ENCODE measurements at places on chromosomes 1 and 21.

DNA sequence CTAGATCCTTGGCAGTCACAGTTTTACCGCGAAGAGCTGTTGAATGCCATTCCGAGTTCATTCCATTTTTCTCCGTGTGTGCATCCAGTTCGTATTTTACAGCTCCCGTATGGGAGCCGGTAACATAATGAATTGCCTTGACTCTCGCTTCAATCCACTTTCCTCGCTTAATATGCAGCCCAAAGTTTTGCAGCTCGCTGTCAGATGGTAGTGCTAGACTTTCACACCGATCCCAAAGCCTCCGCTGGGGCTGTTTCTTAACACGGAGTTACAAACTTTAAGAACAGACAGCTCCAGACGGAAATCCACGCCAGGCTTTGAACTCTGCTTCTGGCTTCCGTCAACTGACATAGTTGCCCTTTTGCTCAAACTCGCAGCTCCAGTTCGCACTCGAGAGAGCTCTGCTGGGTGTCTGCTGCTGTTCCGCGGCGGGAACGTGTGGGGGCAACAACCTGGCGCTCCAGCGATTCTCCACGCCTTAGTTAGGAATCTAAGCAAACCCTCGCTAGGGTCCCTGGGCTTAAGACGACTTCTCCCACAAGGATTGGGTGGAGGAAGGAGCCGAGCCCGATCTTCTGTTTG lies 3.5 kb upstream of the ARID1A start:
- DNase-seq, result peak; percentile 85

DNA sequence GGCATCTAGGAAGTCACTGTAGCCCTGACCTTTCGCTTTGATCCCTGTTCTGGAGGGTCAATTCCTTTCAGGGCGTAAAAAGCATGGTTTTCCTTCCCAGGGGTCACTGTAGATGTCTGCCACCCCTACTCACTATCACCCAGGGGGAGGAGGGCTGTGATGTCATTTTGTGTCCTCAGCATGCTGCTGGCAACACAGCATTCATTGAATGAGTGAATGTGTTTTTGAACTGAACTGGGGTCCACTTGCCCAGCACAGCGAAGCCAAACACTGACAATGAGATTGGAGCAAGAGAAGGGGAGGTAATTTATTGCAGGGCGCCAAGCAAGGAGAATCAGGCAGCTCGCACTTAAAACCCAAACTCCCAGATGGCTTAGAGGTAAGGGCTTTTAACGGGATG lies 78.2 kb upstream of the PGBD5 start:
- no peak for DNase-seq

GRCh38 chr1:226874579-226875425 lies 4.4 kb downstream of the PSEN2 start:
- DNase-seq, result no peak

DNA sequence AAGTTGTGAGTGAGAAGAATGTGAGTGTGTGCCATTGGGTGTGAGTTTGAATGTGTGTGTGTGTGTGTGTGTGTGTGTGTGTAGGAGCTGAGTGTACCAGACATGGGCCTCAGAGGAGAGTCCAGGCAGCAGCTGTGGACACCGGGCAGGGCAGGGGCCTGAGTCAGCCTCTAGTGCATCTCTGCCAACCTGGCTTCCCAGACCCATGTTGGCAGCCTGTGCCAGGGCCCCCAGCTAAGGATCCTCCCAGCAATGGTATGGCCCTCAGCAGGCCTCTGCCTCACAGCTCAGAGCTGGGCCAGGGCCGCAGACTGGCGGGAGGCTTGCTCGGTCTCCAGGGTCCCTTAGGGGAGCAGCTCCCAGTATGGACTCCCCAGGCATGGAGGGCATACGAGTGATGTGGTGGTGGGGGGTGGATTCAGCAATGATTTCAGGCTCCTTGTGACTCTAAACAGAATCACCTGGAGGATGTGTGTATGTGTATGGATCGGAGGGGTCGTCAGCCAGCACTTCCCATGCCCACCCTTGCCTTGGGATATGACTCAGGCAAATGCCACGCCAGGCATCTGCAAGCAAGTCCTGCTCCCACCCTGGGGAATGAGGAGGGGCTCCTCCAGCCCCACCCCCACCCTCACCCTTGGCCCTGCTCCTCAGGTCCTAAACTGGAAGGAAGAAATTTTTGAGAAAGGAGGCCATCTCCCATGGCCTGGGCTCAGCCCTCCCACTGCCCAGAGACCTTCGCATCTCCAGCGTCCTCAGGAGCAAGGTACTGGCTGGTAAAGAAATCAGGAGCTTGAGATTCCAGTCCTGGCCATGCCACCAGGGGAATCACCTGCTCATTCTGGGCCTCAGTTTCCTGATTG lies 1.8 kb upstream of the FOXO6 start:
- DNase-seq, result no peak

DNA sequence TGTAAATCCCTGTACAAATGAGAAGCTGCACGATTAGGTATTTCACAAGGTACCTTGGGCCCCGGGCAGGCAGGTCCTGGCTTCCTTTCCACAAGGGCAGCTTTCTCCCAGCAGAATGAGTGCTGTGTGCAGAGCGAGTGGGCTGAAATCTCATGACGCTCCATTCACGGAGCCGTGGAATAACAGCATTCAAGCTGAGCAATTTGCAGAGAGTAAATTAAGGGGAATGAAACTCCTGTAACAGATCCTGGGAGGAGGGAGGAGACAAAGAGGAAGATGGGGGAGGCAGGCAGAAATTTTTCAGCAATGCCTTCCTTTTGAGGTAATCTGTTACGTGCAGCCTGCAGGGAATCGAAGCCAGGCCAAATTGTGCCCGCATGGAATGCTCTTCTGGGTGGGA lies 239.9 kb downstream of the TNR start:
- DNase-seq, result no peak

DNA sequence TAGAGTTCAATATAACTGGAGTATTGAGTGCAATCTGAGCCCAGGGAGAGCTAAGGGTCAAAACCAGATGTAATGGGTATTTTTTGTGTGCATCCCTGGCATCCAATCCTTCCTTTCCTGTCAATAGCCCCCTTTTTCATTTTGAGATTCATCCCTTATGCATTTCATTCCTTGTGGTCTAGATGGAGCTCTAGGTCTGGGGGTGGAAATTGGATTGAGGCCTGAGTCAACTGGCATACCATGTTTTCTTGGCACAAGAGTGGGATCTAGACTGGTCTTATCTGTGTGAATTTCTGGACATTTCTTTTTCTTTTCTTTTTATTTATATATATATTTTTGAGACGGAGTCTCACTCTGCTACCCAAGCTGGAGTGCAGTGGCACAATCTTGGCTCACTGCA lies 67.3 kb upstream of the RAB3GAP2 start:
- no peak for DNase-seq

GRCh38 chr21:32548978-32549377 lies 36.3 kb downstream of the TCP10L start:
- no peak for DNase-seq

GRCh38 chr21:33278721-33279120 lies 12.6 kb downstream of the IL10RB start:
- no peak for DNase-seq

DNA sequence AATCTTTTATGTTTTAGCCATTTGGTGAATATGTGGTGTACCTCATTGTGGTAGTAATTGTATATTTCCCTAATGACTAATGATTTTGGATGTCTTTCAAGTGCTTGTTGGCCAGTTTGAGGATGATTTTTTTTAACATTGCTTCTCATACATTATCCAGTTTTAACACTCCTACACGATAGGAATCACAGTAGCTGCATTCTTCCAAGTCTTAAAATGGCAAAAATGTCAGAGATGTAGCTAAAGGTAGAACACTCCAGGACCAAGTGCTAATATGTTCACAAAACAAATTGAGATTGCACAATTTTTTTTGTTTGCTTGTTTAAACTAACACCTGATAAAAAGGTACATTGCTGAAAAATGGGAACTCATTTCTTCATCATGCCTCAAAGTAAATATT lies 11.7 kb downstream of the USP25 start:
- no peak for DNase-seq
